ENCODE measurements at places on chromosomes 12 and 14. TPM values are rescaled to one million over a fixed set of nuclear protein-coding genes. Genes with fewer than 3 reads are reported as not detected.

Gene LRRK2
- 32.5 TPM for total RNA-seq

Gene OR4E1
- total RNA-seq, result not detected

Gene TSPAN9
- total RNA-seq, result 30.2 TPM

Gene RBMS2
- total RNA-seq, result 36.2 TPM

Gene TMEM30B
- 4.8 TPM for total RNA-seq

Gene TOMM20L
- total RNA-seq, result not detected

Gene C1QL4
- total RNA-seq, result not detected

Gene KRT5
- 4.6 TPM for total RNA-seq

Gene PTPRR
- total RNA-seq, result 0.42 TPM

Gene GZMB
- 2.9 TPM for total RNA-seq

Gene GPR65
- total RNA-seq, result 0.49 TPM

Gene P2RX7
- total RNA-seq, result 2.0 TPM

Gene TBC1D30
- 6.7 TPM for total RNA-seq

Gene TCL1B
- not detected for total RNA-seq

Gene WNT1
- total RNA-seq, result not detected
